ENCODE measurements at places on chromosomes 12 and 14.

GRCh38 chr12:132506328-132507160, 16.6 kb downstream of the FBRSL1 start:
- peak; percentile 90 for DNase-seq

DNA sequence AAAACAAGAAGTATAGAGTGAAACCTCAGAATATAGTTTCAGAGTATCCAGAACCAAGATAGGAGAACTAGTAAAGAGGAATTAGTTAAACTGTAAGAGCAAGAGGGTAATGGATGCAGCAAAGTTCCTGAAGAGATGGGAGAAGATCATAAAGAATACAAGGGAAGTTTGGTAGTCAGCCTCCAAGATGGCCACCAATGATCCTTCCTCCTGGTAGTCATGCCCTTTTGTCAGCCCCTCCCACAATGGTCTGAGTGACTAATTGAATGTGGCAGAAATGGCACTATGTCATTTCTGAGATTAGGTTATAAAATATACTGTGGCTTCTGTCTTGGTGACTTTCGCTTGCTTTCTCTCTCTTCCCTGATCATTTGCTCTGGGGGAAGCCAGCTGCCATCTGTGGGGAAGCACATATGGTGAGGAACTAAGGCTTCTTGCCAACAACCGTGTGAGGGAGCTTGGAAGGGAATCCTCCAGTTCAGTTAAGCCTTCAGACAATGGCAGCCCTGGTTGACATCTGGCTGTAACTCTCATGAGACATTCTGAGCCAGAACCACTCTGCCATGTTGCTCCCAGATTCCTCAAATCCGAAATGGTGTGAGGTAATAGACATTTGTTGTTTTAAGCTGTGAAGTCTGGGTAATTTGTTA, 55.3 kb upstream of the AMN1 start:
- no peak for DNase-seq

- no peak for DNase-seq
Observed at GRCh38 chr12:125013816-125014442, 20.5 kb downstream of the BRI3BP start.

GRCh38 chr12:130775953-130776856, 60.1 kb upstream of the RIMBP2 start:
- DNase-seq = peak; percentile 76

DNA sequence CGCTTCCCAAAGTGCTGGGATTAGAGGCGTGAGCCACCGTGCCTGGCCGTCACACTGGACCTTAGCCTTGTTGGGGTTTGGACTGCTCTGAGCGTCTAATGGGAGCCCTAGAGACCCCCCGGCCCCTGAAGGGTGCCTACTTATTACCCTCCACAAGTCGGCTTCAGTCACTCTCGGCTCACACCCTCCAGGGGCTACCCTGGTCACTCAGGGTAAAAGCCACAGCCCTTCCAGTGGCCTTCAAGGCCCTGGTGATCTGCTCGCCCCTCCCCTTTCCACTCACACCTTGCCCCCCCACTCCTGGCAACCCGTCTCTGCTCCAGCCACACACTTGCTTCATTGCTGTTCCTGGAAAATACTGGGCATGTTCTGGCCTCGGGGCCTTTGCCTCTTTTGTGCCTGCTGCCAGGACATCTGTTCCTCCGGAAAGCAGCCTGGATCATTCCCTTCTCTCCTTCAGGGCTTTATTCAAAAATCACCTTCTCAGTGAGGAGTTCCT, 3.6 kb upstream of the MORN3 start:
- peak; percentile 51 for DNase-seq

DNA sequence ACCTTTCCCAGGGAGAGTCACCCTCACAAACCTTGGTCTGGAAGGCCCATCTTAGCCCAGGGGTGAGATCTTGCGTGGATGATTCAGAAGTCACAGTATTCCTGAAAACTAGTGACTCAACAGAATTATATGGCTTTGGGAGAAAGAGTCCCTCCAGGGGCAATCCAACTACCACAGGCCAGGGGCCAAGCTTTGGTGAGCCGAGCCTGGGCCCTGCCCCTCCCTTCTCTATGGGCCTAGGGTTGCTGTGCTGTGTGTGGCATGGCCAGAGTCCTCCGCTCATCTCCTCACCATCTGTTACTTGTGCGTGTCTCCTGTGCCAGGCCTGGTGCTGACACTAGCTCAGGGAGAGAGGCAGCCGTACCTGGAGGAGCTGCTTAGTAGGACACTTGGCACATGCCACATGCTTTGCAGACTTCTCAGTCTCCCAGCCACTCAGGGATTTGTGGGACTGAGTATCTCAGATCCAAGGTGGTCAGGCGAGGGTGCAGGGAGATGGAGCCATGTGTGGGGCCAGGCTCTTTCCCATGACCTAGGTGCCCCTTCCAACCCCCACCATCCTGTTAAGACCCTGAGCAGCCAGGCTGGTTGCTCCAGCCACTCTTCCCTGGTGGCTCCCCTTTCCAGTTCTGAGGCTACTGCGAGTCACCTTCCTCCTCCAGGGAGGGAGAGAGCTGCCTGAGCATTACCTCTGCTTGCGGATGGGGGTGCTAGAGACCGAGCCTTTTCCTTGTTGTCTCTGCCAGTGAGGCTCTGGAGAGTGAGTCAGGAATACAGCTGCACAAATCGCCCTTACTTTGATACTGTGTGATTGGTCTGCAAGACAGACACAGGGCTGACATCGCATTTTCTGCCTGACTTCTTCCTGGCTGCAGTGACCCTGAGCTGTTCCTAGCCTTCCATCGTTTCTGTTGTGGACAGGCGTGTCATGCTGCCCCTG, 94.1 kb downstream of the SLC25A47 start:
- no peak for DNase-seq

GRCh38 chr12:1044696-1045095, 53.7 kb downstream of the ERC1 start:
- DNase-seq = no peak

DNA sequence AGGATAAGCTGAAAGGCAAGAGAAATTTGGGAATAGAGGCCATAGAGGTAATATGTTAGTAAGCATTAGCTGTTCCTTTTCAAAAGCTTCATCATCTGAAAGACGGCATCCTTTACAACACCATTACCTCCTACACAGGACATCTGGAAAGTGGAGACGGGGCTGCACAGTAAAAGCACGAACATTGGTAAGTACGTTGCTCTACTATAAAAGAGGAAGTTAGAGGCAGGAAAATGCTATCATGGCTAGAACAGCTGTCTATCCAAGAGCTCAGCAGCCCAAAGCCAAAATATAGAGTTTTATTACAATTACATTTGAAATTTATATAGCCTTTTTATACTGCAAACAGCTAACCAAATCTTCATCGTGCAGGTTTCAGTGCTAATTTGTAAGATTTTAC, 172.3 kb upstream of the GRIP1 start:
- DNase-seq = no peak

- no peak for DNase-seq
Observed at GRCh38 chr12:125310461-125310860, 245.2 kb downstream of the AACS start.

GRCh38 chr12:107134558-107134957, 41.2 kb upstream of the CRY1 start:
- no peak for DNase-seq

DNA sequence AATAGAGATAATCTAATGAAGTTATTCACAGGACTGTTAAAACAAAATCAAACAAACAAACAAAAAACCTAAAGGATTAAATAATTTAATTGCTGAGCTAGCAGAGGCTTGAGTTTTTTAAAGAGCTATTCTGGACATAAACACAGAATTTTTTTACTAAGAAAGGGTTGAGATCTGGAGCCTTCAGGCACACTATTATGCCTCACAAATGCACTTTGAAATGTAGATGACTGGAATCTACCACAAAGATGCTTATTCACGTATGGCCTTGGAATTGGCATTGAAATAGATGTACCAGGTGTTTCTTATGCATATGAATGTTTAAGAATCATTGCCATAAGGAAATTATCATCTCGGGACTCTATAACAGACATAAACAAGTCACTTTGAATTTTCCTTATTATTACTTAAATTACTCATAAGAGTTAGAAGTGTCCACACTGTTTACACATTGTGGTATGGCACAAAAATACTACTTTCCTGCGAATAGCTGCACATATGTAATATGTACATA, 21.6 kb downstream of the PUS7L start:
- no peak for DNase-seq

GRCh38 chr12:32292151-32292550, 107.2 kb upstream of the FGD4 start:
- no peak for DNase-seq

GRCh38 chr12:131209082-131210070, 255.7 kb downstream of the ADGRD1 start:
- no peak for DNase-seq

GRCh38 chr14:92690171-92691011, 58.0 kb downstream of the LGMN start:
- peak; percentile 50 for DNase-seq

- no peak for DNase-seq
Observed at GRCh38 chr12:19997656-19998400, 370.5 kb upstream of the PDE3A start.
